ENCODE measurements at places on chromosomes 5 and 9.
A peak's percentile ranks its signal among the peaks of the same experiment; 100 is the strongest.

DNA sequence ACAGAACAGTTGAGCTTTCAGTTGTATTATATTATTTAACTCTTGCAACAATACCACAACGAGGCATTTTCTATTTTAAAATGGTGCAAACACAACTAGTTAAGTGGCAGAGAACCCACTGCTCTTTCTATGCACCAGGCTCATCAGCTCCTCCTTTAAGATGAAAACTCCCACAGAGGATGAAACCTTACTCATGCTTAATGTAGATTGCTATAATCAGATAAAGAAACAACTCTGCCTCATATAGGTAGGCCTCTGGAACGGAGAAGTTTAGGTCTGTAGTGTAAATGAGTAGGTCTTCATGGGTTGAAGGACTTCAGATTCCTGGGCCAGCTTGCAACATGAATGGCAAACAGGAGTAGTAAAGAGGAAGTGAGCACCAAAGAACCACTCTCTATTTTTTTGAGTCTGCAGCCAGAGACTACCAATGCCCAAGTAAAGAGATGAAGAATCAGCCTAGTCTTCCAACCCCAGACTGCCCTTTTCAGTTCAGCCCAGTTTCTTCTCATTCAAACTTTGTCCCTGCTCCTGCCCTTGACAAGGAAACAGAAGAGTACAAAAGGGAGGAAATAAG lies 33.9 kb downstream of the HACD4 start:
- DNase-seq: no peak

DNA sequence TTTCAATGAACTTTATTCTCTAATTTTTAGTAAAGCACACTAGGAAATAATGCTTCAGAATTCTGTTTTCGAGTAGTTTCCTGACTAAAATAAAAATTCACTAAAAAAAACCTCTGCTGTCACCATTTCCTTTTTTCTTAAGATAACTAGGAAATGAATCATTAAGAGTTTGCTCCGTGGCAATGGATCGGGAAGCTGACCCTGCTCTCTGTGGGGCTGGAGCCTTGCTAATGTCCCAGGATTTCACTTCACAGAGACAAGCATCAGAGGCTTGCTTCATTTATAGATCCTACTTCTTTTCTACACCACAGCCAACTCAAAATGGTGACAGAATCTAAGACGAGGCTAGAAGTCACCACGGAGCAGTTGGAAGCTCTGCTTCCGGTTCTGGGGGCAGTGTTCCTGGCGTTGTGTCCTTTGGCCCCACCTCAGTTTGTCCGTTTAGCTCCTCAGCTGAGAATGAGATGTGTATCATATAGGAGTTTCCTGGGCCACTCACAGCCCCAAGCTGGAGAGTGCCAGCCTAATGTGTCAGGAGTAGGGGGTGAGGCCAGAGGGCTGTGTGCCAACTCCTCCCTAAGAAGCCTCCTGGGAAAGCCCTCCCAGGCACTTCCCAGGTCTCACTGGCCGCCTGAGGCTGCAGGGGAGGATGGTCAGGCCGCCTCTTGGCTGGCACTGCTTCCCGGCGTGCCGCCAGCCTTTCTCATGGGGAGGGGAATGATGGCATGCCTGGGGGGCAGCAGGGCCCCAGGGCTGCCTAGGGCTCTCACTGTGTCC lies 19.6 kb downstream of the TENT4A start:
- DNase-seq: no peak

GRCh38 chr5:73393611-73394489 lies 54.7 kb downstream of the FOXD1 start:
- DNase-seq: no peak

DNA sequence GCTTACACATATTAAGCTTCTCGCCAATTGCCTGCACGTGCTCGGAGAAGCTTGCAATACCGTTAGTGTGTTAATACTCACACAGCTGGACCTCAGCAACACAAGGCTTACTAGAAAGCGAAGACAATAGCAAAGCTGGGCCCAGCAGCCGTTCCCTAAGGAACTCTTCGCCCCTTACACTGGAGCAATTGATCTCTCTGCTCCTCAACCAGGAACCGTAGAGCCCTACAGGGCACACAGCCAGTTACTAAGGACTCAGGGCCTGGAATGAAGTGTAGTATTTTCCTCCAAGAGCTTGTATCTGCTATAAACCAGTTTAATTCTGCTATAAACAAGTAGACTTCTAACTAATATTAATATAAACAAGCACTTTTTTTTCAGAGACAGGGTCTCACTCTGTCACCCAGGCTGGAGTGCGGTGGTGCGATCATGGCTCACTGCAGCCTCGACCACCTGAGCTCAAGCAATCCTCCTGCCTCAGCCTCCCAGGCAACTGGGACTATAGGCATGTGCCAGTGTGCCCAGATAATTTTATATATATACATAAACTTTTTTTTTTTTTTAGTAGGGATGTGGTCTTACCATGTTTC lies 67.0 kb upstream of the SIMC1 start:
- DNase-seq: no peak

GRCh38 chr5:53191548-53192165 lies 82.1 kb upstream of the MOCS2 start:
- no peak for DNase-seq

DNA sequence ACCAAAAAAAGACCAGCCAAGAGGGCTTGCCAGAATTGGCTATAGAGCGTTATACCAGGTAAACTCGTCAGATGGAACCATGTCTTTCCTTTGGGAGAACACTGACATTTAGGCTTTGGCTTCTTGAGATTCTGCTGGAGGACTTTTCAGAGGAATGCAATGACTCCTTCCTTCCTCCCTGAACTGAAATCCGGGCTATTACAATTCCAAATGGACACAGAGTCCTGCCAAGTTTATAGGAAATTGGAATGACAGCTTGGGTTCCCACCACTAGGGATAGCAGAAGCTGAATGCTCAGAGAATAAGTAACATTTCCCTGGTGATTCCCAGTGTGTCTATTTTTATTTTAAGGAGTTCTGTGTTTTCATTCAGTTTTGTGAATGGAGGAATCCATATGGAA lies 143.0 kb downstream of the FGF1 start:
- no peak for DNase-seq

DNA sequence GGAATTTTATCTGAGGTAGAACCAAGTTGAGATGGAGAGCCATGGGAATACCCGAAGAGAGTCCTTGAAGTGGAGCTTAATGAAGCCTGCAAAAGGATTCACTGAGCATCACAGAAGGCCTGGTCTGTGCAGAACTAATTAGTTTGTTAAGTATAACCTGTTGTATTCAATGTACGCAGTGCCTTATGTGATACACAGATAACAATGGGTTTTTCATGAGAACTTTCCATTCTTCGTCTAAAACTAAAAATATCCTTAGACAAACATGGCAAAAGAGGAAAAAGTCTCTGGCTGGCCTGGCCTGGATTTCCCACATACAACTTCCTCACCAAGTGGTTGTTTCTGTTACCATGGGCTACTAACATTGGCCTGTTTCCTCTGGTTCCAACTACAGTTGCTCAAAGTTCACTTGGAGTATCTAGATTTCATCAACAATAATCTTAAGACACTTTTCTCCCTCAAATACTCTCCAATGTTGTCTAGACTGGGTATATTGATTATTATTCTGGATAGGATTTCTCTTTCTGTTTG lies 237.6 kb upstream of the ZNF462 start:
- no peak for DNase-seq

DNA sequence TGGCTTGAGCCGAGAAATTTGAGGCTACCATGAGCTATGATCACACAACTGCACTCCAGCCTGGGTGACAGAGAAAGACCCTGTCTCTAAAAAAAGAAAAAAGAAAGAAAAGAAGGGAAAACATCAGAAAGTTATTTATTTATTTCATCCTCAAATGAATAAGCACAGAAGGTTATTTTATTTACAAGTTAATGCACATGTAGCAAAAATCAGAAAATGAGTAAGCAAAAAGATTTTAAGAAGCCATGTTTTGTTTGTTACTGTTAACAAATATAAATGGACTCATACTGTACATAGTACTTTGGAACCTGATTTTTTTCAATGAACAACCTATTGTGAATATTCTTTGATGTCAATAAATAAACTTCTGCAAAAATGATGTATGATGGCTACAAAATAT lies 47.2 kb downstream of the NRG2 start:
- DNase-seq: no peak

GRCh38 chr9:90331826-90332575 lies 310.6 kb downstream of the DIRAS2 start:
- DNase-seq: no peak

- DNase-seq: no peak
Measured at GRCh38 chr9:134894136-134894860, 13.7 kb downstream of the FCN2 start.

GRCh38 chr5:8953016-8953415 lies 592.9 kb downstream of the SEMA5A start:
- DNase-seq: no peak

DNA sequence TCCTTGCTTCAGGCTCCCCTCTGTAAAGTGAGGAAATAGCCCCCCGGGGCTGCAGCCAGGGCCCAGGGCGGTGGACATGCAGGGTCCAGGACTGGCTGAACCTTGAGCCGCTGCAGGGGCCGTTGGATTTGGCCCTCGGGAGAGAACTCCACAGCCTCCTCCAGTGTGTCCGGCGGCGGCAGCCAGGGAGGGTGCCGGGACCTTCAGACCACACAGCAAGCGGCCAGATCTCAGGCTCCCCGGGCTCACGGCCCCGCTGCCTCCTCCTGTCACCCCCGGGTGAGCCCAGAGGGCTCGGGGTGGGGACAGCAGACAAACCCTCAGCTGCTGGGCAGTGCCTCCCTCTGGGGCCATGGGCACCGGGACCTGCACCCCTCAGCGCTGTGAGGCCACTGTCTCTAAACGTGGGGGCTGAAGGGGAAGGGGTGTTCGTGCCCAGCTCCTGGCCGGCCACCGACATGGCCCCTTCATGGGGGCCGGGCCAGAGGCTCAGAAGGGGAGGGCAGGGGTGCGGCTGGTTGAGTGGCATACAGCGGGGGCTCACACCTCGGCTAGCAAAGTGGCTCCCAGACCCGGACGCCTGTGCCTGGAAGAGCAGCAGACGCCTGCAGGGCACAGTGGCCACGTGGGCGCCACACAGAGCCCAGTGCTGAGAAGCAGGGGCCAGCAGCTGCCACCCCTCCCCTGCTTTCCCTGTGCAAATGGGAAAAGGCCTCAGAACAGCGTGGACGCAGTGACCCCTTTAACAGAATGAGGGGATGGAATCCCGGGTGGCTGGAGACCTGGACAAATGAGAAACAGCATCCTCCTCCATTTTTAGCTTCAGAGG lies 19.7 kb downstream of the SLC9A3 start:
- no peak for DNase-seq

- DNase-seq: no peak
Measured at GRCh38 chr5:169791251-169791650, 154.2 kb downstream of the DOCK2 start.

GRCh38 chr5:35229076-35230037 lies 930 bp downstream of the PRLR start:
- peak; percentile 54 for DNase-seq

DNA sequence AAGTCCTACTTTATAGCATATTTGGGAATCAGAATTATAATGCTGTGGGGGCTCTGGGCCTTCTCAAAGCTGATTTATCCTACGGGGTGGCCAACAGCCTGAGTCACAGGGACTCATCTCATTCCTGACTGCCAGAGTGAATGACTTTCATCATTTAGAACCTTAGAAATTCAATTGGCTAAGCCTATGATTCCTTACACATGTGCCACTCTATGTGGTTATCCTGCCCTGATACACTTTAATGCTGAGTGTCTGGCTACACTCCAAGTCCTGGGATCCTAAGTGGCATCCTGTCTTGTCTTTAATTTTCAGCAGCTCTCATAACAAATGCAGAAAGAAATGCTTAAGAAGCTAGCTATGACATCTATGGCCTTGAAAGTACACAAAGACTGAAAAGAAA lies 75.2 kb upstream of the FREM1 start:
- DNase-seq: no peak

DNA sequence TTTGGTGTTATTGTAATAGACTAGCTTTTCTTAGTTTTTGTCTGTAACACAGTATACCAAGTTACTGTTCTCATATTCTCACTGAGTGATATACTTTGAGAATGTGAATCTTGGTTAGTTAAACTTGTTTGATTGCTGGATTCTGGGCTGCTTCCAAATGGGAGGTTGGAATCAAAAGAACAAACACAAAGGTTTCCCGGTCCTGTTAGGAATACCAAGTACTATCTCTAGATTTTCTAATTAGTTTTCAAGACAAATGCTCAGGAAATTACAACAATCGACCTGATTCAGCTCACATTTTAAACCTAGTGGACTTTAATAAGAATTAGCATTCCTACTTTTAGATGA lies 244.3 kb downstream of the CSNK1G3 start:
- DNase-seq: no peak

DNA sequence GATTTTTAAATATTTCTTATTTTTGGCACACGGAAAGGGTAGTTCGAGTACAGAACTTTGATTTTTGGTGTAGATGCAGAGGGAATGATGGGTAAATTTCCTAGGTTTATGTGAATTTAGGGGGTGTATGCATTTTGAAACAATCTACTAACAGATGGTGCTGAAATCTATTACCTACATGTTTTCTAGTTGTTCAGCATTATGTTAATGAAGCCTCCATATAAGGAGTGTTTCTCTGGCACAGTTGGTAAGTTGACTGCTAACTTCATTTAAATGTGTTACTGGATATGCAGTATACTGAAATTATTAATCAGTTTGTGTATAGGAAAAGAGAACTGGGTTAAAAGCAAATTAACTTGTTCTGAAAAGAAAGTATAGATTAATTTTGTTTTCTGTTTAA lies 17.5 kb downstream of the SUB1 start:
- DNase-seq: no peak
